ENCODE measurements at places on chromosomes 5 and 9. TPM values are rescaled to one million over a fixed set of nuclear protein-coding genes. Genes with fewer than 3 reads are reported as not detected.

DNA sequence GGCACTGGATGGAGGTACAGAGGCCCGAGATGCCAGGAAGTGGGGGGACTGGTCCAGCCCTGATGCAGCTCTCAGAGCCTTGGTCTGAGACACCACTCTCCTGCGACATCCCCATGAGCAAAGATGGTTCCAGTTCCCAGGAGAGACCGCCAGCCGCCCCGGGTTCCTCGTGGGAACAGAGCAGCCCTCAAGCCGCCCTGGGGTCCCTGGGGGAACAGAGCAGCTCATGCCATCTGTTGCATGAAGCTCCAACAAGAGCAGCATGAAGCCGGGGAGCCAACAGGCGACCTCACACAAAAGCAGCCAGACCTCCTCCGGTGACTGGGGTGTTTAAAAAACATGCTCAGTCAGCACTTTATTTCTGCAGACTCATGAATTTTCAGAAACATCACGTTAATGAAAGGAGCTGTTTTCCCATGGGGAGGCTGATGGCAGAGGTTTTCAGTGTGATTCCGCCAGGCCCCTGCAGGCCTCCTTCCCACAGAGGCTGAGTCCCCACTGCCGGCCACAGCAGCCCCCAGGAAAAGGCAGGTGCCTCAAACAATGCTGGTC lies 6.2 kb downstream of the SLC6A18 start:
- H3K4me1 ChIP-seq = no peaks in the 10 kb centered on the region
- H3K27ac ChIP-seq = no peak overlapping the region
- no peak overlapping the region for H3K4me3 ChIP-seq
- H3K27me3 ChIP-seq = no peaks in the 10 kb centered on the region
- no peaks in the 10 kb centered on the region for H3K36me3 ChIP-seq

- H3K27ac ChIP-seq = no peak overlapping the region
- no peak for DNase-seq
- no peaks in the 10 kb centered on the region for H3K36me3 ChIP-seq
- no peaks in the 10 kb centered on the region for H3K27me3 ChIP-seq
Measured at GRCh38 chr9:121944711-121945191, 148.4 kb downstream of the TTLL11 start.

- no peaks in the 10 kb centered on the region for H3K27me3 ChIP-seq
Measured at GRCh38 chr9:20378851-20379250, 243.4 kb downstream of the MLLT3 start.

DNA sequence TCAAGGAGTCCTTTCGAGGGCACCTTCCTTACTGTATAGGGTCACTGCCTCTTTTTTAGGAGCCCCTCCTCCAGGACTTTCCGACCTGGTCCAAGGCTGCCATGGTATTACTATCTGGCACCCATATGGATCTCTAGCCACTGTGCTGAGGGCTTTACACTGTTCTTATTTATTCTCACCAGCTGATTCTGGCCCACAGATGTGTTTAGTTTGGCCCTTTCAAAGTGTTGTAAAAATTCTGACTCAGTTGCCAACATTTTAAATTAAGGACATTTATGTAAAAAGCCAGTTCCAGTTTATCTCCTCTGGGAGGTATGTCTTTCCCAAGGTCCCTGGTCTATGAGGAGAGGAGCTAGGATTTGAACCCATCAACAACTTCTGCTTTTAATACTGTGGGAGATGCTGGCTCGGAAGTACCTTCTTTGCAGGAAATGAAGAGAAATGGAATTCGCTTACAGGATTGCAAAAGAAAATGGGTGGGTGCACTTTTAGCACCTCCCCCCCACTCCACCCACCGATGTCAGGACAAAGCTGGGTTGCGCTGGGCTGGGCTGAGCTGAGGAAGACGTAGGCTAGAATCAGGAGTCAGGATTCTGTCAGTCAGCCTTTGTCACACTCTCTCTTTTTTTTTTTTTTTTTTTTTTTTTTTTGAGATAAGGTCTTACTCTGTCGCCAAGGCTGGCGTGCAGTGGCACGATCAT lies 7.8 kb downstream of the JADE2 start:
- H3K4me1 ChIP-seq = peaks cover 3% of the 10 kb centered on the region
- no peaks in the 10 kb centered on the region for H3K27me3 ChIP-seq
- H3K36me3 ChIP-seq = no peaks in the 10 kb centered on the region
- H3K27ac ChIP-seq = no peak overlapping the region
- DNase-seq = no peak
- no peak overlapping the region for H3K4me3 ChIP-seq

GRCh38 chr5:162026803-162027202 lies 40.8 kb upstream of the GABRG2 start:
- no peaks in the 10 kb centered on the region for H3K36me3 ChIP-seq
- no peaks in the 10 kb centered on the region for H3K27me3 ChIP-seq
- H3K4me1 ChIP-seq = no peaks in the 10 kb centered on the region
- DNase-seq = no peak

DNA sequence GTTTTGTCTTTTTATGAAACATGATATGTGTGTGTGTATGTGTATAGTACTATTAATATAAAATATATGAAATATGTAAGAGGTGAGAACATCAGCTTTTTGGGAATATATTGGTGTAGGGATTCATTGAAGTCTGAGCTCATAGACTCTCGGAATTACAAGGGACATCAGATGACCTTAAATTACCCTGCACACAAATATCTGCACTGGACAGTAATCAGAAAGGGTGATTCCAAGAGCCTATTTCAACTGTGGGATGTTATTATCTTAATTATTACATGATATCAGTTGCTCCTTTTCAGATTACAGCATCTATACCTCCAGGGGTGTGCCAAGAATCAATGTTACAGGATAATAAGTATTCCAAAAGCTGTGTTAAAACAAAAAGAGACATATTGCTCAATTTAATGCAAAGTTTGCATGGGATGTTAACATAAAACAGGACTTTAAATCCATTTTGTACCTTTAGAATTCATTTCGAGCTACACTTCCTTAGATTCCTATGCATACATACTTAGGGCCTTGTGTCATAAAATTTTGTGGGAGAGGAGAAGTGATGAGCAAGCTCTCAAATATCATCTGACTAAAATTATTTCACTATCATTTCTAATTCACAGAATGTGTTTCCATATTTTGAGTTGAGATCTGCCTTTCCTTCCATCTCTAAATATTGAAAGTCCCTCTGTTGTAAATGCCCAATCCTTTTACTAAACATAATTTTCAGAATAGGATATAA lies 365.2 kb downstream of the BRINP1 start:
- no peaks in the 10 kb centered on the region for H3K36me3 ChIP-seq
- DNase-seq = no peak
- H3K27me3 ChIP-seq = no peaks in the 10 kb centered on the region
- no peak overlapping the region for H3K27ac ChIP-seq

Gene SH3RF2
- 1.3 TPM for total RNA-seq

Gene PCDHA9
- 0.49 TPM for total RNA-seq

Gene MYMK
- not detected for total RNA-seq

Gene CATSPER3
- total RNA-seq = 0.54 TPM
